ENCODE measurements at places on chromosomes 7 and 10.

GRCh38 chr7:151271699-151272355 lies 23.3 kb upstream of the SMARCD3 start:
- no peak for DNase-seq

- no peak for DNase-seq
These were observed 28.2 kb upstream of the IL6 start for GRCh38 chr7:22698767-22699166.

GRCh38 chr7:70678621-70679251 lies 453.2 kb upstream of the GALNT17 start:
- no peak for DNase-seq

DNA sequence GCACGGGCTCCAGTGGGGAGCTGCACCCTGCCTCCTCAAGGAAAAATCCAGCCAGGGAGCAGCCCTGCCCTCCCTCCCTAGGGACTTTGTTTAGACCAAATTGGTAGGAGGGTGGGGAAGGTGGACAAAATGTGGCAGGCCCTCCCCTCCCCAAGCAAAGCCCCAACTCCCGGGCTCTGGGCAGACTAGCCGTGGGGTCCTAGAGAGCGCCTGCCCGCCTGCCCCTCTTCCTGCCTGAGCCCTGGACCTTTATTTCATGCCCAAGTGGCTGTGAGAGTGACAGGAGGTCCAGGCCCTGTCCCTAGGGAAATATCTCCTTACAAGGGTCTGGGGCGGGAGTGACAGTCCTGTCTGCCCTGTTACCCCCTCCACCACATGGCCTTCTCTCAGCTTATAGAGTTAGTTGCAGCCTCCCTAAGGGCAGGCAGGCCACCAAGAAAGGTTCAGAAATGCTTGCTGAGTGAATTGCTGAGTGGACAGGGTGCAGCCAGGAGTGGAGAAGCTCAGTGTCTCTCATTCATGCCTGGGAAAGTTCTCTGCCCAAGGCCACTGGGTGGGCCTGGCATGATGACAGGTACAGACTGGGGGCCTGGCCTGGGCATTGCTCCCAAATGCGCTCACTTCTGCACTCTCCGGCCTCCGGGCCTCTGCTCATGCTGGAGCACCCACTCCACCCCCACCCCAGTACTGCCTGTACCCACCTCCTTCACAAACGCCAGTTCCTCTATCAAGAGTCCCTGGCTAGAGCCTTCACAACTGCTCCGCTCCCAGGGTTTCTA lies 25.2 kb downstream of the DNAJB12 start:
- no peak for DNase-seq

- DNase-seq, result no peak
These were observed 14.2 kb downstream of the EBF3 start for GRCh38 chr10:129949891-129950291.

GRCh38 chr10:102814453-102814871 lies 22.8 kb downstream of the CYP17A1 start:
- no peak for DNase-seq

DNA sequence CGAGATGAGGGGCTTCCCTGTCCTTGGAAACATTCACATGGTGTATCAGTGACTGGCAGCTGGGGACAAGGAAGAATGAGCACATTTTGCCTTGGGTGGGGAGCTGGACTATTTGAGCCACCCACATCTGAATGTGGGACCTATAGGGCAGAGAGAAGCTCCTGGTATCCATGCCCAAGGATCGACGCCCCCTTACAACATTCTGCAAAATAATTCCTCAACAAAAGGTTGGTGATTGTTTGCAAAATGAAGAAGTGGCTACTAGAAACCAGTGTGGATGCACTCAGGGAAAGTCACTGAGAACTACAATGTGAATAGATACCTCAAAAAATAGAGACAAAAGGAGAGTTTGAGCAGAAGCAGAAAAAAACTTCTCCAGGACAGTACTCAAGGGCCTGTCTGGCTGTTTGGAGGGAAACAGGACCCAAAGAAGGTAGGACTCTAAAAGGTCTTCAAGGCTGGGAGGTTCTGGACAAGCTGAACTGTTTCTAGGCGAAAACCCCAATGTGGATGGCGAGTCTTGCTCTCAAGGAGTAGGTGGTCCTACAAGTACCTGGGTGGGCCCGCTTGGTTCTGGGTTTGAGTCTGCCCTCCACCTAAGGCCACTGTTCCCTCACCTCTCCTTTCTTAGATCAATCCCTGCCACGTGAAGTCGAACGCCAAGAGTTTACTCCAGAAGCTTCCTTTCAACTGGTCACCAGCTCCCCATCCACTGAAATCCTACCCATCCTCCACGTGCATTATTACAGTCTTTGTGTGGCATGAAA lies 125.0 kb upstream of the ZNF746 start:
- no peak for DNase-seq

GRCh38 chr7:140333223-140333622 lies 65.1 kb downstream of the SLC37A3 start:
- no peak for DNase-seq

- no peak for DNase-seq
These were observed 39.2 kb upstream of the SLC35B4 start for GRCh38 chr7:134355927-134356326.

DNA sequence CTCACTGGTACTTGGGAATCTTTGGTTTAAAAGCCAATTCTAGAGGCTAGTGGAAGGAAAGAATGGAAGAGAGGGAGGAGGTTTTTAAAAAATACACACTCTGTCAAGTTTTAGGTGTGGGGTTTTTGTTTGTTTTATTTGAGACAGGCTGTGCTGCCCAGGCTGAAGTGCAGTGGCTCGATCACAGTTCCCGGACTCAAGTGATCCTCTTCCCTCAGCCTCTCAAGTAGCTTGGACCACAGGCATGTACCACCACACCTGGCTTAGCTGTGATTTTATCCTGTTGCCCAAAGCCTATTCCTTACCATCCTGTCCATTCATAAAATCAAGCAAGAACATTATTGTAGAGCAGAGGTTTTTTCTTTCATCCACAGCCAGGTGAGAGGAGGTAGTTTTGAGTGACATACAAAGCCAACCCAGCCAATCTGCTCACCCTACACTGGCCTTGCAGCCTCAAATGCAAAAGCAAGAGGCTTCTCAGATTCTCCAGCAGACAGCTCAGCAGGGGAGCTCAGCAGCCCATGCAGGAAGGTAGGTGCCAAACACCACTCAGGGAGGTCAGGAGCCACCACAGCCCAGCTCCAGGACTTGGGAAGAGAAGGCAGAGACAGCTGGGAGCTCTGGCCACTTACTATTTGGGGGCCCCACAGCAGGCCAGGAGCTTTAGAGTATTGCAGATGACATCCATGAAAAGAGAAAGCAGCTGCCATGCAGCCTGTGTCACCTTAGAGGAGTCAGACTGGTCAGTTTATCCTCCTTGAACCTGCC lies 65.8 kb downstream of the TMEM209 start:
- no peak for DNase-seq
